ENCODE measurements at places on chromosomes 11 and 22.

DNA sequence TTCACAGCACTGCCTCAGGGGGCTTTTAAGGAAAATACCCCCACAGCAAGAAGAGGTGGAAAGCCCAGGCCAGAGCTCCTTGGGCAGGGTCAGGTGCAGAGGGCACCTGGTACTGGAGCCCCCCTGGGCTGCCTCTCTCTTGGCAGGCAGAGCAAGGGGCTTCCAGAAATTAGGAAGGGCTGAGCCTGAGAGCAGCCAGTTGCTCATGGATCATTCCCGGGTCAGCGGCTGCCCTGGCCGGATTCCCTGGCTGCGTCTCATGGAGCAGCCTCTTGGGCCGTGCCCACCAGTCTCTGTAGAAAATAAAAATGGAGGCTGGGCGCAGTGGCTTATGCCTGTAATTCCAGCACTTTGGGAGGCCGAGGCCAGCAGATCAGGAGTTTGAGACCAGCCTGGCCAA is 10.3 kb upstream of the OMP start:
- DNase-seq, result no peak

DNA sequence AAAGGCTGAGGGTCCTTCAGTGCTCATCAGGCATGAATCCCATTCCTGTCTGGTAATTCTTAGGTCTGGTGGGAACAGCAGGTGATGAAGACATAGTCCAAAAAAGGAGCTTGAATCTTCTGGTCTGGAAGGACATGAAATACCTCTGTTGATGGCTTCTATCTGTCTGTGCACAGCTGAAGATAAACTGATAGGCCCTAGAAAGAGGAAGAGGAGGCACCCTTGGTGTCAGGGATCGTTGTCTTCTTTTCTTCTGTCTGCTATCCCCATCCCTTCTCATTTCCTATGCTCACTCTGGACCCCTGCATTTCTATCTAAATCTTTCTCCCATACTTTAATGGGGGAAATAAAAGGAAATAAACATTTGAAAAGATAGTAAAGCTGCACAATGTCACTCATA is 9.4 kb downstream of the AGBL2 start:
- DNase-seq, result no peak

GRCh38 chr11:35302398-35302797 is 117.0 kb downstream of the SLC1A2 start:
- DNase-seq, result no peak

- peak; percentile 39 for DNase-seq
Measured at GRCh38 chr22:32723643-32724042, 77.9 kb upstream of the TIMP3 start.

DNA sequence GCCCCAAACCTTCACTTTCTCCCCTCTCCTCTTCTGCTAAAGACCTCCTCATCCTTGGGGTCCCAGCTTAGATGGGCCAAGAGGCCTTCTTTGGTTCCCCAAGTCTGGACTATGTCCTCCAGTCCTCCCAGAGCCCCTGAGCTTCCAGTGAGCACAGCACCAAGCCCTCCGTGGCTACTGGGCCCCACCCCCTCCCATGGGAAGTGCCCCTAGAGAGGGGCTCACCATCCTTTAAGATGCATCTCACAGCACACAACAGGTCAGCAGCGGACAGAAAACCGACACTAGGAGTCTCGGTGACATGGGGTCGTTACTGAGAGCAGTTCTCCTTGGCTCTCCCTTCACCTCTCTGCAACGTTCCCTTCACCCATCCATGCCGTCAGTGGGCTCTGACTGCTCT is 2.7 kb downstream of the LRRC32 start:
- DNase-seq, result no peak

GRCh38 chr11:69211540-69211919 is 55.8 kb downstream of the SMIM38 start:
- no peak for DNase-seq

DNA sequence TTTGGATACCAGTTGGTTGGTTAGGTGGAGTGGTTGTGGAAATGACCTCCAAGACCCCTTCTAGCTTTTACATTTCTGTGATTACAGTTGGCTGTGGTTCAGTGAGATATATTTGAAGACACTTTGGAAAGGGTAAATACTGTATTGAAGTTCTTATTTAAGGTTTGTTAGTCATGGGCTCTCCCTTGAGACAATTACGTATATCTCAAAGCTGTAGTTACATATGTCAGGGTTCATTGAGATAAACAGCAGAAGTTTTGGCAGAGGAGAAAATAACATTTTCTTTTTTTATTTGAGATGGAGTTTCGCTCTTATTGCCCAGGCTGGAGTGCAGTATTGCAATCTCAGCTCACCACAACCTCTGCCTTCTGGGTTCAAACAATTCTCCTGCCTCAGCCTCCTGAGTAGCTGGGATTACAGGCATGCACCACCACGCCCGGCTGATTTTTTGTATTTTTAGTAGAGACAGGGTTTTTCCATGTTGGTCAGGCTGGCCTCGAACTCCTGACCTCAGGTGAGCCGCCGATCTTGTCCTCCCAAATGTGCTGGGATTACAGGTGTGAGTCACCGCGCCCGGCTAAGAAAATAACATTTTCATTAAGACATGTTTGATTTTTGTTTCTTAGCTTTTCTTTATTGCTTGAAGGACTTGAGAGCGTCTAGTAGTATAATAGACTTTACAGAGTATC is 1.9 kb downstream of the RNF121 start:
- DNase-seq, result no peak

DNA sequence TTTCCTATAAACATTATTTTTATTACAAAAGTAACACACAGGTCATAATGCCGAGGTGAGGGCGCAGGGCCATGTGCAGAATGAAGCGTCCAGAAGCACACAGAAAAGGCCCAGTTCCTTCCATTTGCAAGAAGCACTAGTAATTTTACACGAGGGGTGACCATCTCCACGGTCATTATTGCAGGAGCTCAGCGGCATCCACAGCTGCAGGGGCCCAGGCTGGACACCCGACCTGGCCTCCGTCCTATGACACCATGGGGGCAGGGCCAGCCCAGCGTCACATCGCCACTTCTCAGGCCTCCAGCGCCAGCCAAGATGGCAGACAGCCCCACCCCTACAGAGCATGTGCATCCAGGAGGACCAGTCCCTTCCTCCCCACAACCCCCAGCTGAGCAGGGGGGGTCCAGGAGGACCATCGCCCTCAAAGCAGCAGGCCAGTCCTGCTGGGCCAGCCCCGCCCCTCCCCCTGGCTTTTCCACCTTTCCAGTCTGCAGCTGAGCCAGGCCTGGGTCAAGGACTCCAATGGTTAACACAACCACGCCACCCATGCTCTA is 3.5 kb downstream of the IGF2 start:
- no peak for DNase-seq

- DNase-seq, result no peak
Measured at GRCh38 chr11:33941637-33942160, 49.8 kb upstream of the LMO2 start.

DNA sequence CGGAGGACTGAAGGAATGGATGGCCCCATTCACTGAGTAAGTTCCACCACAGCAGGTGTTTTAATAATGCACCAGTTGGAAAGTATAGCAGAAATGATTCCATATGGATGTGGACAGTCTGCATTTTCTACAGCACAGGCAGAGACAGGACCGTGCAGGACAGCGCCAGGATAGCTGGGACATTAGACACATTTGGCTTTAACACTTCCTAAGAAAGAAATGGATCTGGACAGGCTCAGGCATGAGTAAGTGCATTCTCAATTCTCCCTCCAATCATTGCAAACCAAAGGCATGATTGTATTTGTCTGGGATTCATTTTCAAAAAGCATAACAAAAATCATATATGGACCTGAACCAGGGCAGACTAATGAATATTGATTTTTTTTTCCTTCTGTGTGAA is 233.0 kb upstream of the POU2AF2 start:
- DNase-seq, result no peak

- DNase-seq, result no peak
Measured at GRCh38 chr22:38824585-38824984, 19.2 kb downstream of the NPTXR start.

GRCh38 chr11:6468712-6469495 is 4.8 kb downstream of the TRIM3 start:
- DNase-seq, result peak; percentile 72

Data from GM19239 (cell line).